Cortex of kidney (tissue), 1 donor: ENCODE measurements at places on chromosomes 4 and X.

GRCh38 chrX:103475381-103475780, 43.9 kb downstream of the RAB40A start:
- DNase-seq = no peak

DNA sequence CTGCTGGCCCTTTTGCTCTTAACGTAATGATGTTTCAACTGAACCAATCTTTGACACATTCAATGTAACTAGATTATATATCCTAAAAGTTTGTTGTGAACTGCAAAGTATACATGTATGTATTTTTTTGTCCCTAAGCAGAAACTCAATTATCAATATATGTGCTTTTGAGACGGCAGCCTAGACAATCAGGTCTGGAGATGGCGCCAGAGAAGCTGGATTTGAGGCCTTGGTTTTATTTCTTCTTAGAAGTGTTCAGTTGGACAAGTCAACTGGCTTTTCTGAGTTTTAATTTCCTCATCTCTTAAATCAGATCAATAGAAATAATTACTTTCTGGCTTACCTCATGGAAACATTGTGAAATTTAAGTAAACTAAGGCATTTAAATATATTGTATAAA, 62.5 kb downstream of the DCAF8L1 start:
- DNase-seq = no peak

GRCh38 chr4:189504220-189504619, 436.5 kb upstream of the FRG1 start:
- no peak for DNase-seq

- no peak for DNase-seq
Measured at GRCh38 chrX:21990832-21991231, 41.3 kb upstream of the PHEX start.

GRCh38 chr4:123955167-123955800, 558.7 kb downstream of the SPRY1 start:
- no peak for DNase-seq
